Activated naive CD8-positive, alpha-beta T cell treated with anti-CD3 and anti-CD28 coated beads for 36 hours (primary cell): ENCODE measurements at places on chromosomes 1 and 21.

DNA sequence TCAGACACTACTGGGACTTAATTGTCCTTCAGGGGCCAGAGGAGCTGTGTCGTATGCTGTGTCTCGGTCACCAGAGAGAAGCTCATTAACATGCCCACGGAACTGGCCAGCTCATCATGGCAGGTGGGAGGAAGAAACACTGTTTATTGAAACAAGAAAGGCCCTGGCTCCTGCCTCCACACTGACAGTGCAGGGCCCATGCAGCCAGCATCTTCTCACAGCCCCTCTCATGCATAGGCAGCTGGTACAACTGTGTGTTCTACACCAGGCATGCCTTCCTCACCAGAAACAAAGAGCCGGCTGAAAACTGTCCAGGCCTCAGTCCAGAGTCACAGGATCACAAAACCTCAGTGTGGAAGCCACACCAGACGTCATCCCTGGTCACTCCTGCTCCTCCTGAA is 106.0 kb downstream of the UBE2U start:
- no peaks in the 10 kb centered on the region for H3K36me3 ChIP-seq
- H3K4me1 ChIP-seq: no peaks in the 10 kb centered on the region
- H3K27me3 ChIP-seq: no peaks in the 10 kb centered on the region
- no peak overlapping the region for H3K4me3 ChIP-seq

GRCh38 chr1:153663211-153663610 is 4.7 kb downstream of the SNAPIN start:
- H3K4me3 ChIP-seq: no peak overlapping the region
- no peak overlapping the region for H3K27ac ChIP-seq
- peaks cover 37% of the 10 kb centered on the region for H3K4me1 ChIP-seq

- no peaks in the 10 kb centered on the region for H3K4me1 ChIP-seq
- H3K27me3 ChIP-seq: no peaks in the 10 kb centered on the region
- DNase-seq: no peak
- H3K36me3 ChIP-seq: no peaks in the 10 kb centered on the region
- no peak overlapping the region for H3K27ac ChIP-seq
These were observed 355.2 kb downstream of the PBX1 start for GRCh38 chr1:164914208-164914607.

DNA sequence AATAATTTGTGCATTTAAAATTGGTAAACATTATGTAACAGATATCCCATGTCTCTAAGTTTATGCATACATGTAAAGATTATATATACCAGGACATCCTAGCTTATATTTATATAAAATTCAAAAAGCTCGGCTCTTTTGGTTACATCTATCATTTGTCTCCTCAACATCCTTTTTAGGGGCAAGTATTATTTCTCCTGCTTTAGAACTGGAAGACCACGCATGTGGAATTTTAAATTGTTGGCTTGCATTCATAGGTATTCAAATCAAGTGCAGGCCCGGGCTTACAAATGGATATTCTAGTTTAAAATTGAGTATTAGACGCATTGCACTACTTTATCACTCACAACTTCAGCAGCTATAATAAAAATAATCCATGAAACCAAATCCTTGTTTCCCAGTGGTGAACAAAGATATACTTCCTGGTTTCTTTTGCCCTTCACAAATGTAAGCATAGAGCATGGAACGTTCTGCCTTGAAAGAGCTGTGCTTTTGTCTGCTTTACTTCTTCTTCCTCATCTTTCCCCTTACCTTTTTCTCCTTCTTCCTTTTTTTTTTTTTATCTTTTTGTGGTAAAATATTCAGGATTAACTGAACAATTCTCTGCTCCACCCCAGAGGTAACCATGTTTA is 57.1 kb downstream of the DDAH1 start:
- no peak for DNase-seq
- no peaks in the 10 kb centered on the region for H3K36me3 ChIP-seq
- H3K27ac ChIP-seq: no peak overlapping the region

GRCh38 chr1:183903101-183903500 is 98.2 kb downstream of the RGL1 start:
- no peak overlapping the region for H3K4me3 ChIP-seq
- H3K27ac ChIP-seq: no peak overlapping the region
- no peaks in the 10 kb centered on the region for H3K27me3 ChIP-seq
- H3K4me1 ChIP-seq: peaks cover 10% of the 10 kb centered on the region
- DNase-seq: no peak

DNA sequence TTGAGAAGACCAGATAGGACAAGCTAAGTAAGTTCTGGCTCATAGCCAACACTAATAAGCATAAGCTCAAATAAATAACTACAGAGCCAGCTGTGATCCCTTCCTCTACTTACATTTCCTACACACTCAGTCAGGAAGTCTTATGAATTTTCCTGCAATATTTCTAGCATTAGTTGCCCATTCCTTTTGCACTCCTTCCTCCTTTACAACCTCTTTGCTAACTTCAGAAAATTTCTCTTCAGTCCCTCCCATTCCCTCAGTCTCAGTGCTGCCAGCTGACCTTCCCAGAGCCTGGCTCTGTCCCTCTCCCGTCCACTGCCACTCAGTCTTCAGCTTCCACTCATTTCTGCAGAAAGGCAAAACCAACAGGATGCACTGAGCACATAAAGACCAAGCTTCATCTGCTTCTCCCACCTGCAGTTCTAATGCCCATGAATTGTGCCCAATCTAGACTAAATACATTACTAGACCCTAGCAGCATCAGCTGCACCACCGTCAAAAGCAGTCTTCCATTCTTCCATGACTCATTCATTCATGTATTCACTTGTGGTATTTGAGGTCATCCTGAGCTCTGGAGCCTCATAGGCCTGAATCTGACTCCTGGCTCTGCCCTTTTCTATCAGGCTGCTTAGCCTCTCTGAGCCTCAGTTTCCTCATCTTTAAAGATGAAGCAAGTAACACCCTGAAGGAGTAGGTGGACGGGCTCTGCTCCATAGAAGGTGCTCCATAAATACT is 54.6 kb upstream of the SIPA1L2 start:
- no peak for DNase-seq
- no peak overlapping the region for H3K27ac ChIP-seq
- no peaks in the 10 kb centered on the region for H3K27me3 ChIP-seq
- no peaks in the 10 kb centered on the region for H3K36me3 ChIP-seq
- H3K4me3 ChIP-seq: no peak overlapping the region

DNA sequence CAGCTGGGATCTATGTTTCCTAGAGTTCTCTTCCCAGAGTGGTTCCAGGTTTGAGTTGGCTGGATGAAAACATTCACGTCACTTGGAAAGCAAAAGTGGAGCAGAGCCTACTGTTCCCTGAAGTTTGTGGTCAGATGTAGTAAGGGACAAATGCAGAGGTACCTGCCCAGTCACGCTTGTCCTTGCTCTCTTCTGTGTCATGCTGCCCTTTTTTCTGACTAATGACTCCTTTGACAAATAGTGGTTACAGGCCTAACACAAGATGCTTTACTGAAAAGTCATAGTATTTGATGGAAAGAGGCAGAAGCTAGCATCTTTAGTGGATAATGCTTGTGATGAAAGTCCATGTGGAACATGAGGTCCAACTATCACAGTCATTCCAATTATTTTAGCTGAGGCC is 881.4 kb upstream of the B3GALT2 start:
- no peaks in the 10 kb centered on the region for H3K27me3 ChIP-seq
- no peak overlapping the region for H3K4me3 ChIP-seq
- no peak overlapping the region for H3K27ac ChIP-seq
- no peak for DNase-seq
- no peaks in the 10 kb centered on the region for H3K36me3 ChIP-seq

- H3K4me1 ChIP-seq: no peaks in the 10 kb centered on the region
- H3K36me3 ChIP-seq: no peaks in the 10 kb centered on the region
- no peak for DNase-seq
- peaks cover 25% of the 10 kb centered on the region for H3K27me3 ChIP-seq
- no peak overlapping the region for H3K27ac ChIP-seq
- H3K4me3 ChIP-seq: no peak overlapping the region
These were observed 88.6 kb downstream of the RIPK4 start for GRCh38 chr21:41678016-41678923.

- H3K27ac ChIP-seq: no peak overlapping the region
- no peaks in the 10 kb centered on the region for H3K4me1 ChIP-seq
- H3K4me3 ChIP-seq: no peak overlapping the region
- no peaks in the 10 kb centered on the region for H3K36me3 ChIP-seq
These were observed 17.5 kb downstream of the PTGS2 start for GRCh38 chr1:186662752-186663151.

- DNase-seq: no peak
- no peaks in the 10 kb centered on the region for H3K36me3 ChIP-seq
- H3K4me1 ChIP-seq: no peaks in the 10 kb centered on the region
These were observed 8.6 kb upstream of the MT1HL1 start for GRCh38 chr1:237012788-237013383.

DNA sequence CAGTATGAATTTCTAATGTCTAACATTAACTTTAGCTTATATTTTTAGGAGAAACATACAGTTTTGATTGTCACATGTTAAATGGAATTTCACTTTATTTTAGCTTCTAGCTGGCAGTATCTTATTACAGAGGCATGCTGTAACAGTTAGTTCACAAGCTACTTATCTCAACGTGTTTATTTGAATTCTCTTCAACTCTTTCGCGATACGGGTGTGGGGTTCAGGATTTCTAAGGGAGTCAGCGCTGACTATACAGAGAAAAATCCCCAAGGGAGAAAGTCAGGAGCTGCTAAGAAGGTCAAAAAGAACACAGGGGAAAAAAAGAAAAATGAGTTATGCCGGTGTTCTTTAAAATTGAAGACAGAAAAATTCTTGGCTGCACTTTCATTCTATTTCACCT is 296.2 kb downstream of the VAV3 start:
- no peak overlapping the region for H3K4me3 ChIP-seq
- no peaks in the 10 kb centered on the region for H3K27me3 ChIP-seq
- DNase-seq: no peak
- no peak overlapping the region for H3K27ac ChIP-seq
- no peaks in the 10 kb centered on the region for H3K4me1 ChIP-seq

GRCh38 chr1:175067362-175068106 is at the start of gene TNN:
Gene TNN, plus strand, starts transcription at chr1:175067833. Its CDS starts 9,586 bp downstream, at chr1:175077419.
- no peak for DNase-seq
- H3K4me3 ChIP-seq: no peak within 1 kb of the TSS
- peaks cover 4% of the 10 kb centered on the region for H3K4me1 ChIP-seq

GRCh38 chr1:11526071-11526895 is 47.3 kb downstream of the DISP3 start:
- no peaks in the 10 kb centered on the region for H3K27me3 ChIP-seq
- H3K4me1 ChIP-seq: no peaks in the 10 kb centered on the region
- DNase-seq: no peak
- H3K27ac ChIP-seq: no peak overlapping the region
- no peaks in the 10 kb centered on the region for H3K36me3 ChIP-seq
- no peak overlapping the region for H3K4me3 ChIP-seq

DNA sequence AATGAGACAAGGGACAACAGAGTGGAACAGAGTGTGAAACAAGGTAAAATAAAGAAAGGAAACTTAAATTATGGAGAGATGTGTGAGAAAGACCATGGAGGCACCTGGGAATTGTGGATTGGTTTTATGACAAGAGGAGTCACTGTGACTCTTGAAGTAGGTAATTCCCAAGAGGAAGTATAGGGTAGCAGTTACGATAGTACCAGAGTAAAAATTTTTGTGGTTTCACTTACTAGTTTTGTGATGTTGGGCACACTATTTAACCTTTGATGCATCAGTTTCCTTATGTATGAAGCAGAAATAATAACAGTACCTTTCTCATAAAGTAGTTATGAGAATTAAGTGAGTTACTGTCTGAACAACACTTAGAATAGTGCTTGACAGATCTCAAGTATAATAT is 267.9 kb upstream of the DPYD start:
- no peak overlapping the region for H3K4me3 ChIP-seq
- no peak for DNase-seq
- H3K36me3 ChIP-seq: no peaks in the 10 kb centered on the region
- H3K27ac ChIP-seq: no peak overlapping the region

GRCh38 chr1:21027805-21028204 is 148.9 kb downstream of the EIF4G3 start:
- H3K4me3 ChIP-seq: no peak overlapping the region
- H3K27ac ChIP-seq: no peak overlapping the region
- peaks cover 2% of the 10 kb centered on the region for H3K4me1 ChIP-seq
- peaks cover 41% of the 10 kb centered on the region for H3K36me3 ChIP-seq
